Brain pericyte (primary cell): ENCODE measurements at places on chromosomes 2 and 18.

DNA sequence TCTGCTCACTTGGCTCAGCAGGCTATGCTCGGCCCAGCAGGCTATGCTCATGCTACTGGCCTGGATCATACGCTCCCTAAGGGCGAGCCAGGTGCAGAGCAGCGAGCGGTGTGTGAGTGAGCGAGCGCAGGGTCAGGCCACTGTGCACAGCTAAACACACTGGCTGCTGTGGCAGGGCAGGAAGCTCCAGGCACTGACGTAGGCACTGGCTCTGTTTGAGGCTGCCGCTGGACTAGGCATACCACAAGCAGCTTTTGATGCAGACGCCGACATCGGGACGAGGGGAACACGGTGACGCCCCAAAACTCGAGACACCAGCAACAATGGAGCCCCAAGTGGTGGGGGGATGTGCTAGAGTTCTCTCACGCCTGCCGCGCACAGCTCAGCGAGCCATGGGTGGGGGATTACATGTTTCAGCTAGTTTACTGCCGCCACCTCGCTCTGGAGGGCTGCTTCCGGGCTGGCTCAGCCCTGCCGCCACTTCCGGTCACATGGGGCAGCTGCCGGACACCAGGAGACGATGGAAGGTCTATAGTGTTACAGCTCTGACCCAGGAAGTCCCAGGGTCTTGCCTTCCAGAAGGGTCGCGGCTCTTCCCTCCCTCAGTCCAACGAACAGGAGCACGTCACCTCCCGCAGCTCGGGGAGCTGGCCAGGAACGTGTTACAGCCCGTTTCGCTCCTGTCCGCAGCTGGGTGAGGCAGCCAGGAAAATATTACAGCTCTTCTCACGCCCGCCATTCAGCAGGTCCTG lies 1176.9 kb upstream of the LRRTM1 start:
- no peak for DNase-seq

GRCh38 chr2:26193578-26194231 lies 20.8 kb downstream of the GAREM2 start:
- no peak for DNase-seq

- no peak for DNase-seq
Measured at GRCh38 chr2:233131936-233132720, 72.0 kb downstream of the INPP5D start.

GRCh38 chr18:58239879-58240278 lies 195.9 kb downstream of the NEDD4L start:
- no peak for DNase-seq

DNA sequence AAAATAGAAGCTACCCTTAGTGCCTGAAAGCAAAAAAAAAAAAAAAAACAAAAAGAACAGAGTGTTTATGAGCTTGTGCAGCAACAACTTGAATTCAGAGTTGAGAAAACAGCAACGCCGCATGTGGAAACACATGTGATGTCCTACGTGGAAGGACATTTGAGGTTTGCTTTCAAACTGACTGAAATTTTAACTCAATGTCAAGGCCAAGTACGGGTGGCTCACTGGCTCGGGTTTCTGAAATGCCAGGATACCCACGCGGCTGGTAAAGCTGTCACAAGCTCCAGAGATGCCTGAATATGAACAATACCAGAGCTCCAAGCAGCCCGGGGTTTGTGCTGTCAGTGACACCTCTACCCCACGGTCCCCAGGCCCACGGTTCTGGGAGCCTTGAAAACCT lies 72.2 kb upstream of the THOC1 start:
- DNase-seq = no peak

DNA sequence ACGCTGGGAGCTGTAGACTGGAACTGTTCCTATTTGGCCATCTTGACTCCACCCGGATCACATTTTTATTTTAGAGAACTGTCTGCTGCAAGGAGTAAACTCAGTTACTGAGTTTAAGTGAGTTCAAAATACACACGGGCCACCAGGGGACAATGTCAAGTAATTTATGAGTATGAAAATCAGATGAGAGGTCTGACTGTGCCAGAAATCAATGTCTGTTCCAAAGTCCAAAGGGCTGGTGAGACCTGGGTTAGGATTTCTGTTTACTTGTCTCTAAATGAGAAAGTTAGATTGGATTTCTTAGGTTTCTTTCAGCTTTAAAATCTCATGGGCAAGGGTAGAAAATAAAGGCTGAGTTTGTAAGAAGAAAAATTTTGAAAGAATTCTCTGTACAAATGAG lies 465.8 kb upstream of the MEIS1 start:
- no peak for DNase-seq

DNA sequence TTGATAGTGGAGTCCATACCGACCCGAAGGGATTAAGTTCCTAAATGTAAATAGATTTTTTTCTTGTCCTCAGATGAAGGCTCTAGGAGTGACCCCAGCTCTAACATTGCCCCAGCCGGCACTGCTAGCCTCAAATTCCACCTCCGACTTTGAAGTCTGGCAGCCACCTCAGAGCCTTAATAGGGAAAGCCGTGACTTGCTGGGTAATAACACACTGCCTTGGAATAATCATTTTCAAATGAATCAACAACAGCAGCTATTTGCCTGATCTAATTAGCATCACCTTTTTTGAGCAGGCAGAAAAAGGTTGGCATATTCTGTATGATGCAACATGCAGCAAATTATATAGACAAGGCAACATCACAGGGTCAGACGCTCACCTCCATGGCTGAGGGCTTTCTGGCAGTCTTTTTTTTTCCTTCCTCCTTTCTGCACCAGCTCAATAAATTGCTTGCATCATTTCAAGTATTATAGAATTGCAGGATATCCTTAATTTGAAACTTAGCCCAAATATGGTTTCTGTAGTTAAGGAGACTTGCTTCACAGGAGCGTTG lies 276.5 kb upstream of the ATP5MC3 start:
- no peak for DNase-seq

- DNase-seq = no peak
Measured at GRCh38 chr2:70991742-70992141, 2.9 kb downstream of the TEX261 start.

DNA sequence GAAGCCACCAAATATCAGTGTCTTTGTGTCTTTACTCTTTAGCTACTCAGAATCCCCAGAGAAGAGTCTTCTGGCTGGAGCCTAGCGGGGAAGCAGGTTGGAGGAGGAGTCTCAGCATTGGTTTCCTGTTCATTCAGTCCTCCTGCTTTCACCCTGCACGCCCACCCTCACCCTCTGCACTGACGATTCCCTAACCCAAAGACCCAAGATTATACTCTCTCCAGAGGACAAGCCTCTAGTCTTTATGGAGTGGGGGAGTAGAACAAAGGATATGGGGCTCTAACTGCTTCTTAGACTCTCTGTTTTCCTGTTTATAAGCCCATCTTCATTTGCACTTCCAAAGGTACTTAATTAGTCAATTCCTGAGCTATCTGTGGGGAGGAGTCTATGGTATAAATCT lies 338.8 kb downstream of the AGPS start:
- DNase-seq = no peak

DNA sequence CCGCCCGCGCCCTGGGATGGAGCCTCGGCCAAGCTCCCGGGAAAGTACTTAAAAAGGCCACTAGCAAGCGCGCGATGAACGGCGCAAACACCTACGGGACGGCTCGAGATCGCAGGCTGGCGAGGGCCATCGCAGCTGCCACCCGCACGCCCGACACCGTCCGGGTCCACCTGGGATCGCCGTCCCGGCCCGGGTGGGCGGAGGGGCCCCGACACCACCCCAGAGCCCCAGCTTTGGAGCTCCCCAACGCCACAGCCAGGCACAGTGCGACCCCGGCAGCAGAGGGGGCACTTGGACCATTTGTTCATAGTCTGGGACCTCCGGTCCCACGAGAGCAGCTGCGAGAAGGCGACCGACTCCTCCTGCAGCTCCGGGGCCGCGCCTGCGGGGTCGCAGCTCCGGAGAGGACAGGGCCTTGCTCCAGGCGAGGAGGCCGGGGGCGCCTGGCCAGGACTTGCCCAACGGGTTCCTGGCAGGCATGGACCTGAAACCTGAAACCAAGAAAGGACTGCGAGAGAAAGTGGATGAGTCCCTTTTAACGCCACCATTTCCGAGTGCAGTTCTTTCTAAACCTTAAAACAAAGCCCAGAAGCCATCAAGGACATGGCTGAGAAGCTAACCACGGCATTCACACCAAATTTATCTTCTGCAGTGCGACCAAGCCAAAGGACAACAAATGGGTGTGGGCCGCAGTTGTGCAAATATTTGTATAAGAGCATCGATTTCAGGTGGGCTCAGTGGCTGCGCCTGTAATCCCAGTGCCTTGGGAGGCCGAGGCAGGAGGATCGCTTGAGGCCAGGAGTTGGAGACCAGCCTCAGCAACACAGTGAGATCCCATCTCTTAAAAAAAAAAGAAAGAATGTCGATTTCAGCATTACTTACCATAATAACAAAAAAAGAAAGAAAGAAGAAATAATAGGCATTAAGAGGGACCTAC lies 54.0 kb upstream of the IMP4 start:
- DNase-seq = no peak

DNA sequence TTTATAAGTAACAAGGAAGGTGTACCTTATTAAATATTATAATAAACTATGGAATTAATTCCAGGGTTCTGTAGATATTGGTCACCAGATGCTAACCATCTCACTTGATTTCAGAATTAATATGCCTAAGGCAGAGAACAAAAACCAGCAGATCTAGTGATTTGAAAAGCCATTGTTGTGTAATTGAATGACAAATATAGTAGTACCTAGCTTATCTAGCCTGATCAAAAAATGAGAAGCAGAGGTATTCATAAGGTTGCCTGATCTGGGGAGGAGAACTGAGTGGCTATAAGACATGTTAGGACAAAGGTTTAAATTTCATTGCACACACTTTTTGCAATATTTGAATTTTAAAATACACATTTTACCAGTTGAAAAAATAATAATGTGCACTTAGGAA lies 132.0 kb upstream of the UBE2E3 start:
- no peak for DNase-seq

DNA sequence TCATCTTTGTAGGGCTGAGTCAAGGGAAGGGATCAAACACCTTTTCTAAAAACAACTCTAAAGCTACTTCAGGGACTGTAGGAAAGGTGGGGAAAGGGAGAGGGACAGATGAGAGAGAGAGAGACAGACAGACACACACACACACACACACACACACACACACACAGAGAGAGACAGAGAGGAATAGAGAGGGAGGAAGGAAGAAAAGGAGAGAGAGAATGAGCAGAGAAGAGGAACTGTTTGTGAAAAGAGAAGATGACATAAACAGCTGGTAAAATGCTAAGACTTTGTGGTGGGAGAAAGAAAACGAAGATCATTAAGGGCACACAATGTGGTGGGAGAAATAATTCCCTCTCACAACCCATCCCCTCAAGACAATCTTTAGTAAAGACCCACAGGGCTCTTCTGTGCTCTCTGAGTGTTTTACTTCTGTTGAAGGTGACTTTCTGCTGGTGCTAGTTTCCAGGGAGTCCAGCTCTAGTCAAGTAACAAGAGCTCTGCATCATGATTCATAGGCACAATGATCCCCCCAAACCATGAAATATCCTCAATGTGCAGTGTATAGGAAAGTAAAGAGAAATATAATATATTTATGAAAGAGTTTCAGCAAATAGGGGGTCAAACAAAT lies 77.2 kb upstream of the STK17B start:
- DNase-seq = no peak

- DNase-seq = no peak
Measured at GRCh38 chr18:55214534-55214933, 255.3 kb upstream of the CCDC68 start.
